Testis (tissue), 5 donors: ENCODE measurements at places on chromosomes 11 and 22. TPM values are rescaled to one million over a fixed set of nuclear protein-coding genes. Genes with fewer than 3 reads are reported as not detected.

GRCh38 chr11:44565953-44566949, 788 bp downstream of the CD82 start:
- DNase-seq, result no peak
- no peaks in the 10 kb centered on the region for H3K27me3 ChIP-seq
- H3K36me3 ChIP-seq, result no peaks in the 10 kb centered on the region
- H3K4me1 ChIP-seq, result peaks cover 23% of the 10 kb centered on the region
- H3K4me3 ChIP-seq, result peak overlapping the region; percentile 54

DNA sequence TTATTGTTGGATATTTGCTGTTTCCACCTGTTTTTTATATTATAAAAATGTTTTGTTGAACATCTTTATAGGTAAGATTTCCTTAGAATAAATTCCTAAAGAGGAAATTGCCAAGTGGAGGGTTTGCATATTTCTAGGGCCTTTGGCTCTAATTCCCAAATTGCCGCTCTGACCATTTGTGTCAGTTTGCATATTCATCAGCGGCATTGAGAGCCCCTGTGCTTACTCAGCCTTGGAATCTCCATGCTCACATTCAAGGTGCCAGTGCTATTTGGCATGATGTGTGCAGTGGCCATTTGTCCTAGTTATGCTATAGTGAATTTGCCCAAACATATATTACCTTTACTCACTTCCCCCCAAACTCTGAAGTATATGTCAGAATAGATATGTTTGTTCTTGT, 25.5 kb downstream of the KREMEN1 start:
- DNase-seq, result no peak
- no peak overlapping the region for H3K4me3 ChIP-seq
- no peaks in the 10 kb centered on the region for H3K27me3 ChIP-seq
- peak overlapping the region; percentile 77 for H3K27ac ChIP-seq
- no peaks in the 10 kb centered on the region for H3K36me3 ChIP-seq

DNA sequence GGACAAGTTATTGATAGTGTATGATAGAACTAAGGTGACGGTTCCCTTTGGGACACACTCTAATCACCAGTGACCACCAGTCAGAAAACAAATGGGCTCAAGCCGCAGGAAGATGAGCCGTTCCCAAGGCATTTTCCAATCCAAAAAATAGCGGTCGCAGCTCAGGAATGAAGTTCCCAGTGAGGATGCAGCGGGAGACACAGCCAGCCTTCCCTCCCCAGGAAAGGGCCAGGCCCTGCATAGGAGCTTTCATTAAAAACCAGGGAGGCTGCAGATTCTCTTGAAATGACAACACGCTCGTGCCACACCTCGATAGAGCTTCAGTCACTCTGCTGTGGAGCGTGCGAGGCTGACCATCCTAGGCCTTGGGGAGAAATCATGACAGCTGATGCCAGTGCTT, 65.8 kb upstream of the WNT7B start:
- peak; percentile 13 for DNase-seq
- no peaks in the 10 kb centered on the region for H3K27me3 ChIP-seq
- H3K36me3 ChIP-seq, result no peaks in the 10 kb centered on the region
- H3K4me1 ChIP-seq, result peaks cover 54% of the 10 kb centered on the region
- H3K27ac ChIP-seq, result peak overlapping the region; percentile 98

DNA sequence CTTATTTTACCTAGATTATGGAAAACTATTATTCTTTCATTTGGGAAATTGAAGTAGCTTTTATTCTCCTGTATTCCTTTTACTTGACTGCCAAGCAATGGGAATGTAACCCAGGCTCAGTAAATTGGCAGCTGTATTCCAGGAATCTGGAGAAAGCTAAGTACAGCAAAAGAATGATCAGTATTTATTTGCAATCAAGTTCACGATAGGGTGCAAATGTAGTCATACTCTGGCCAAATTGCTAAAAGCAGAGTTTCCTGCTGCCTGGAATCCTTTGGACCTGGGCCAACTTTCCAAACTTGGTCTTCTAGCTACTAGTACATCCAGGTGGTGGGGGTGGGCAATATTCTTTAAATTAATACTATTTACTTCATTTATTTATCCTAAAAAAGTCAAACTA, 286.0 kb upstream of the CTSC start:
- no peak for DNase-seq
- H3K36me3 ChIP-seq, result no peaks in the 10 kb centered on the region
- H3K4me3 ChIP-seq, result no peak overlapping the region
- H3K27ac ChIP-seq, result no peak overlapping the region
- H3K27me3 ChIP-seq, result no peaks in the 10 kb centered on the region

GRCh38 chr22:24731761-24732160, 42.8 kb downstream of the PIWIL3 start:
- no peak overlapping the region for H3K27ac ChIP-seq
- no peaks in the 10 kb centered on the region for H3K27me3 ChIP-seq
- DNase-seq, result no peak
- no peak overlapping the region for H3K4me3 ChIP-seq
- H3K36me3 ChIP-seq, result no peaks in the 10 kb centered on the region

DNA sequence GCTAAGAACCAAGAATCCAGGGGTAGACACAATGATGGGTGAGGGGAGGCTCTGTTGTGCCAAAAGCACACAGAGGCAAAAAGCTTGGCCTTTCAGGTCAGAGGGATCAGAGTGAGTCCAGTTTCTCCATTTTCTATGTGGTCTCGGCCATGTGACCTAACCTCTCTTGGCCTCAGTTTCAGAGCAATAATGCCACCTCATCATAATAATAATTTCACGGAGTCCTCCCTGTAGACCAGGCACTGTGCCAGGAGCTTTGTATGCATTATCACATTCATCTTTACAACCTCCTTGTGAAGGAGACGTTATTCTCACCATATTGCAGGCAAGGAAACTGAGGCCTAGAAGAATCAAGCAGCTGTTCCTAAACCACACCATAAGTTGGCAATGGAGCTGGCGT, 120.2 kb downstream of the WT1 start:
- DNase-seq, result no peak
- no peaks in the 10 kb centered on the region for H3K27me3 ChIP-seq
- no peak overlapping the region for H3K4me3 ChIP-seq
- peaks cover 15% of the 10 kb centered on the region for H3K4me1 ChIP-seq

BMAL1 gene
- polyA plus RNA-seq, result 21.5 TPM

IL10RA gene
- polyA plus RNA-seq, result 12.8 TPM

SPI1 gene
- polyA plus RNA-seq, result 16.3 TPM

SLC5A4 gene
- 1.1 TPM for polyA plus RNA-seq

PGA4 gene
- polyA plus RNA-seq, result 7.2 TPM
